ENCODE measurements at places on chromosomes 7 and 10. TPM values are rescaled to one million over a fixed set of nuclear protein-coding genes. Genes with fewer than 3 reads are reported as not detected.

GRCh38 chr7:134395604-134396003 is 63.3 kb downstream of the AKR1B1 start:
- DNase-seq = no peak

GRCh38 chr10:46019569-46020343 is 10.7 kb downstream of the NCOA4 start:
- DNase-seq = no peak

- DNase-seq = no peak
Observed at GRCh38 chr7:118629898-118630438, 405.5 kb downstream of the ANKRD7 start.

The EVX1 gene
- polyA plus RNA-seq = not detected

- DNase-seq = peak; percentile 61
Observed at GRCh38 chr10:86900955-86901354, 56.5 kb downstream of the MMRN2 start.

DNA sequence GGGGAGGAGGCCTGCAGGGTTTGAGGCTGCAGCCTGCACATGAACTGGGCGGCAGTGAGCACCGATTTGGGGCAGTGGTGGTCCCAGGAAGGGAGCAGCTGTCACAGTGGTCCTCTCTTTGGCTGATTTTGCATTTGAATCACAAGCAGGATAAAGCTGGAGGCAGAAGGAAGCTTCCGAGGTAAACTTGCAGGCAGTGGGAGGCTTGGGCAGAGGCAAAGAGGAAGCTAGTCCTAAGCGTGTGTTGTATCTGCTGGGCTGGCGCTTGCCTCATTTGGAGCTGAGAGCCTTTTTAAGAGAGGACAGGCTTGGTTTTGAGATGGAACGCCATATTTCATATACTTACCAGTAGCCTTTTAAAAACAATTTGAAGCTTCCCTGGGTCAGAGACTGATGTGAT is 177.2 kb upstream of the PODXL start:
- no peak for DNase-seq

DNA sequence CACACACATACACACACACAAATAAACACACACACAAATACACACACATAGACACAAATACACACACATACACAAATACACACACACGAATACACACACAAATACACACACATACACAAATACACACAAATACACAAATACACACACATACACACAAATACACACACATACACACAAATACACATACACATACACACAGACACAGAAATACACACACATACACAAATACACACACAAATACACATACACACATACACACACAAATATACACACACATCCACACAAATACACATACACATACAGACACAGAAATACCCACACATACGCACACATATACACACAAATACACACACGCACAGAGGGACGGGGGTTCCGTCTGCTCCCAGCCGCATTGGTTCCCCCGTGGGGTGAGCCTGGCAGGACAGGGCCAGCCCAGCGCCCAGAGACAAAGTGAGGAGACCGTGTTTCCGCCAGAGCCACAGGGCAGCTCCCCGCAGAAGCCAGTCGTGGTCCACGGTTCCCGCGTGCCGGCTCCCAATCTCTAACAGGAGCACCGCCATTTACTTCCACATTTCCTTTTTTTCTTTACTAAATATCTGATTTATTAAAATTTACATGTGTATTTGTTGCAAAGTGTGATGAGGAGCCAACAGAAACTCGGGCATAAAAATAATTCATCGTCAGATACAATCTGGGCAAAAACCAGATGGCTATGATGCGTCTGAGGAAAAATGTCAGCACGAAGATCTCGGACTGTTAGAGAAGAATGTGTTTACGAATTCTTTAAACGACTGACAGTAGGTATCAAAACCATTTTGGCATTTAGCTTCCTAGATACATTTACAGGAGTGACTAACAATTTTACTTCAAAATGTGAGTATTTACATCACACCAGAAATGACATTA is 3.1 kb upstream of the KNDC1 start:
- DNase-seq = no peak

- DNase-seq = no peak
Observed at GRCh38 chr7:147406521-147407135, 1183.9 kb upstream of the C7orf33 start.

DNA sequence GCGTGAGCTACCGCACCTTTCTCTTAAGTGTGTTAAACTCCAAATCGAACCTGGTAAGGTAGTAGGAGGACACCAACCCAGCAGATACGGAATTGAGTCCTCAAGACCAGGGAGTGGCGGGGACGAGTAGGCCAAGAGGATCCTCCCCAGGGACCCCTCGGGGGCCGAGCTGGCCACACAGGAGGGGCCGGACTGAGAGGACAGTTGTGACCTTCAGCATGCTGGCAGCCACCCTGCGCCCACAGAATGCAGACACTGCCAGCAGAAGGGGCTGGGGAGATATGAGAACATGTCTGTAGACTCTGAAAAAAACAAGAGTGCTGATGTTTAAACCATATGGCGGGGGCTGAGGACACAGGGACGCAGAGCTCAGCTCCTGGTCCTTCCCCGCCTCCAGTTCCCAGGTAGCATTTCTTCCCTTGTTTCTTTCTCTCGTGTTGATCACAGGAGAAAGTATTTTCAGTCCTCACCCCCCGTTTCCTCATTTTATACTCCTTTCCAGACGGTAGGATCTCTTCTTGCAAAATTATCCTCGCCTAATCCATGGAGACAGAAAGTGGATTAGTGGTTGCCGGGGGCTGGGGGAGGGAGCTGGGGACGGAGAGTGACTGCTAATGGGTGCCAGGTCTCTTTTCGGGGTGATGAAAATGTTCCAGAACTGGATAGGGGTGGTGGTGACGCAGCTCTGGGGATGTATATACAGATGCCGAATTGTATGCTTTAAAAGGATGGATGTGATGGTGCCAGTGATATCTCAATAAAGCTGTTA is 11.5 kb upstream of the UNCX start:
- DNase-seq = no peak

DNA sequence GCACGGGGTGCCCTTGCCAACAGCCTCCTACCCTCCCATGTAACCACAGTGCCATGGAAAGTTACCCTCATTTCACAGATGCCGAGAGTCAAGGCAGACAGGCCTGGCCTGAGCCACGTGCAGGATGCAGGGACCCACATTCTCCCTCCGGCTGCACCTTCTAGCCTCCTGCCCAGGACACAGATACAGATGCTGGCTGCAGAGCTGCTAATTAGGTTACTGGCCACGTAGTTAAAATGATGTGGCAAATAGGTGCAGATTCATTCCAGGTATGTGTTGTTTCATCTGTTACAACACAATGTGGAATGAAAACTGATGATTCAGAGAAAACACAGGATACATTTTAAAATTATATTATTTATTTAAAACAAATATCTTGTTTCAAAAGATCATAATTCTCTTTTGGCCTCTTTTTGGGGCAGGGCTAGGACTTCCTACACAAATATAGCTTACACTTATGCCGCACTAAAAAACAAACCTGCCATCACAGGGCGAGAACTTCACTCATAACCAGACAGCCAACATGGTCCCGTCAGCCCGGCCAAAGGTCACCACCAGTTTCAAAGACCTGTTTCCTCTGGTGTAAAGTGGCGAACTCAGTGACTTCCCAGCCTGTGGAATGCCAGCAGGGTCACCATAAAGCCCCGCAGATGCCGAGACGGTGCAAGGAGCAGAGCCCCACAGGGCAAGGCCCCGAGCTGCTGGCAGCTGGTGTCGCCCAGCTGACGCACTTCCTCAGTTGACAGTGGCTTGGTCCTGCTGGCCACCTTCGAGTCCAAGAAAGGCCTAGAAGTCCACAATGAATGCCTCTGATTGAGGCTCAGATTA is 83.5 kb downstream of the TNS3 start:
- no peak for DNase-seq

GRCh38 chr10:126085806-126086205 is 189.4 kb downstream of the FANK1 start:
- no peak for DNase-seq

- no peak for DNase-seq
Observed at GRCh38 chr10:91191584-91191919, 28.9 kb upstream of the PCGF5 start.

The ERVW-1 gene
- polyA plus RNA-seq = not detected

The FRMD4A gene
- polyA plus RNA-seq = 11.9 TPM

DNA sequence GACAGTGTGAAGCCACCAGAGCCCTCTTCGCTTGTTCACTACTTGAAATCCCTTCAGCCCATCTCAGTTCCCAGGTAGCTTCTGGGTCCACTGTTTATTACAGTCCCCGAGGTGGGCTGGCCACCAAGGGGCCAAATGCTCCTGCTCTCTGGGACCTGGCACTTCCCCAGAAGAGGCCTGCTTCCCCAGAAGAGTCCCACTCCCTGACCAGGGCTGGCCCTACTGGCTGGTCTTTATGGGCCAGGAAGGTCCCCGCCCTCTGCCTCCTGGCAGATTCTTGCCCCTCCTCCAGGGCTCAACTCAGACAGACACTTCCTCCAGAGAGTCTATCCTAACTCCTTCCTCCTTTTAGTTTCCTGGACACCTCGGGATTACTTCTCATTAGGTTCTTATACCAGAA is 70.7 kb upstream of the LRRC18 start:
- no peak for DNase-seq

The TUBAL3 gene
- polyA plus RNA-seq = not detected

GRCh38 chr10:45373003-45373575 is 927 bp upstream of the ALOX5 start:
- no peak for DNase-seq

DNA sequence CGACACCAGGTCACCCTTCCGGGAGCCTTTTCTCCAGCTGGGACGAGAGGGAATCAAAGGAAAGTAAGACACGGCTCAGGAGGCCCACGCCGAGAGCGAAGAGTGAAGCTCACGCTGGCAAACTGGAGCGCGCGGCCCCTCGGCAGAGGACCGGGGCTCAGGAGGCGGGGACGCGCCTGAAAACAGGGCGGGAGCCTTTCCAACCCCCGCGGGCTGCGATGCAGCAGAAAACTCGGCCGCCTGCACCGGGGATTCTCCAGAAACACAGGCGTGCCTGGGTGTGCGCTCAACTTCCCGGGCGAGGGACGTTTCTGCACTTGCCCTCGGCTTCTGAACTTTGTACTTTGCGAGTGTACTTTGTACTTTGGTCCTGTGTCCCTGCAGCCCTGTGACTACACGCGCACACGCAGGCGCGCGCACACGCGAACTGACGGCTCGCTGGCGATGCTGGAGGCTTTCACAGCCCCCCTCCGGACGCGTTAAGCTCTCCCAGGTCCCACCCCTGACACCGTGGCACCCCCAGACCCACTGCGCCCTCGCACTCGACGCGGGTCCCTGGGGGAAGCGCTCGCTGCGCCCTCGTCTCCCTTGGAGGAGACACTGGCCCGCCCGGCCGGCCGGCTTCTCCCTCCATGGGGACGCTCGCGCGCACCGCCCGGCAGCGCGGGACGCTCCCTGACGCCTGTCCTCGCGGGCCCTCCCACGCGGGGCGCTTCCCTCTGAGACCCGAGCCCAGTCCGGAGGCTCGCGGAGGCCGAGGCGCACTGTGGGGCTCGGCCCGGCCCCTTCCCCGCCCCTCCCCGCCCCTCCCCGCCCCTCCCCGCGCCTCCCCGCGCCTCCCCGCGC is 588 bp upstream of the PAOX start:
- DNase-seq = peak; percentile 74

DNA sequence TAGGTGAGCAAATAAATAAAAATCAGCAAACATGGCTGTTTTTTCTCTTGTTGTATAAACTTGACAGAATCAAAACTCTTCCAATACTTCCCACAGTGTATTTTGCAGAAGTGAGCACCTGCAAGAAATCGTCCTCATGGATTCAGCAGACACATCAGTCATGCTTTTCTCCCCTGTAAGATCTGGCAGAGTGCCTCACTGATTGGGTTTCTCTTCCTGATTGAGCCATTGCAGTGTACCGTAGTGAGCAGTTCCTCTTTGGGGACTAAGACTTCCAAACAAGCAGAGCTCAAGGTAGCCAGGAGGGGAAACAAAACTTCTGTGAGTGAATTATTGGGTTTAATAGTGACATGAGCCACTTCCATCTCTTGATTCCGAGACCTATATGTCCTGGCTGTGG is 2.2 kb upstream of the CCDC3 start:
- DNase-seq = no peak

DNA sequence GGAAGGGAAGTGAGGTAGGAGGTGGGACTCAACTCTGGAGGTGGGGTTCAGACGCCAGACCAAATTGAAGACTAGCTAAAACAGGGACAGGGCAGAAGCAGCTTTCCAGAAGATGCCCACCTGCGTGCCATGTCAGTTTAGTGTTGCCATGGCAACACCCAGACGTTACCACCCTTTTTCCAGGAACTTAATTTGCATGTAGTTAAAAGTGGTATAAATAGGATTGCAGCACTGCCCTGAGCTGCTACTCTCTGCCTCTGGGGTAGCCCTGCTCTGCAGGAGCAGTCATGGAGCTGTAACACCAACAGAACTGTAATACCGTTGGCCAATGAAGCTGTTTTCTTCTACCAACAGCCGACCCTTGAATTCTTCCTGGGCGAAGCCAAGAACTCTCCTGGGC is 93.8 kb downstream of the PRKCQ start:
- no peak for DNase-seq

- no peak for DNase-seq
Observed at GRCh38 chr10:661597-662222, 27.8 kb downstream of the DIP2C start.

GRCh38 chr10:93746844-93747284 is 10.9 kb upstream of the LGI1 start:
- peak; percentile 83 for DNase-seq

DNA sequence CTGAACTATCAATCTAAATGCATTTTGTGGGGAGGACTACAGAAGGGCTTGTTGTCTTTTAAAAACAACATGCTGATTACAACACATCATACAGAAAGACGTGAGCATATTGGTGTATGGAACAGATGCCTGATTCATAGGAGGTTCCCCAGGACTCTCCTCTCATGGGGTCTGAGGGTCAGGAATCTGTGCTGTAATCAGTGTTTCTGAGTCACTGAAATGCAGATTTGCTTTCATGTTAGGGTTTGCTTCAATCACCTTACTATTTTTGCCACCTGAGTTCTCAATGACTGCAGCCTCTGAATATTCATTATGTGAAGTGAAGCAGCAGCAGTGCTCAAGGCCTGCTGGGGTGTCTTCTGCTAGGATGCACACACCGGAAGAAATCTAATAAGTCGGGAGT is 550 bp upstream of the ANK3 start:
- DNase-seq = peak; percentile 8

DNA sequence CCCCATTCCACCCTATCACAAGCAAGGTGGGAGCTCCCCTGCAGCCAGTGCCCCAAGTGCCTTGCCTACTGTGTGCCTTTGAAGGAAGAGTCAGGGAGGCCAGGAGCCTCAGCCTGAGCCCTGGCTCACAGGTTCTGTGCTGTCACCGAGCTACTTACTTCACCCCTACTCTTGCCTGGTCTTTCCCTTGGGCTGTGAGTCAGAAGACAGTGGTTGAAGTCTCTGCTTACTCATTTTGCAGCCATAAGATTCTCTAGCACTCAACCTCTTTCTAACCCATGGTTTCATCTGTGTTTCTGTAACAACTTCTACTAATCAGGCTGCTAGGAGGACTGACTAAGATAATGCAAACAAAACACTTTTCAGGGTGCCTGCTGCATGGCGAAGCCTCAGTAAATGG is 114.5 kb downstream of the PLCE1 start:
- peak; percentile 93 for DNase-seq

GRCh38 chr10:20632696-20633095 is 264.4 kb downstream of the NEBL start:
- no peak for DNase-seq

- DNase-seq = no peak
Observed at GRCh38 chr10:3481496-3481895, 303.5 kb downstream of the KLF6 start.
